ENCODE measurements at places on chromosomes 1 and 21.

- DNase-seq, result no peak
Measured at GRCh38 chr1:153976819-153977249, 640 bp downstream of the JTB start.

GRCh38 chr1:203135636-203136305, 8.2 kb downstream of the ADORA1 start:
- no peak for DNase-seq

DNA sequence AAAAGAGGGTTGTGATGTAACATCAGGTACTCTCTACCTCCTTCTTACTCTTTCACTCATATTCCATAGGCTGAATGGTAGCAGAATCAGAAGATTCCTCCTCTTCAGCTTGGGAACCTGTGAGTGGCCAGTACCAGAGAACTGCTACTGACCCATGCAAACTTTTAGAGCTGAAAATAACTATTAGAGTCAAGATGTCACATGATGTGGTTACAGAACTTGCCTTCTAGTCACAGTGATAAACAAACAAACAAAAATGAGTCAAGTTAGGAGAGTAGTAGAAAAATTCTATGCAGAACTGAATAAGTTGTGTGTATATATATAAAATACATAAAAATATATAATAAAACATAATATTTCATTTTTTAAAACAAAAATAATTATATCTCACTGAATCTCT, 47.6 kb upstream of the RGS1 start:
- no peak for DNase-seq

GRCh38 chr1:200224315-200224714, 185.5 kb downstream of the ZNF281 start:
- DNase-seq, result no peak

DNA sequence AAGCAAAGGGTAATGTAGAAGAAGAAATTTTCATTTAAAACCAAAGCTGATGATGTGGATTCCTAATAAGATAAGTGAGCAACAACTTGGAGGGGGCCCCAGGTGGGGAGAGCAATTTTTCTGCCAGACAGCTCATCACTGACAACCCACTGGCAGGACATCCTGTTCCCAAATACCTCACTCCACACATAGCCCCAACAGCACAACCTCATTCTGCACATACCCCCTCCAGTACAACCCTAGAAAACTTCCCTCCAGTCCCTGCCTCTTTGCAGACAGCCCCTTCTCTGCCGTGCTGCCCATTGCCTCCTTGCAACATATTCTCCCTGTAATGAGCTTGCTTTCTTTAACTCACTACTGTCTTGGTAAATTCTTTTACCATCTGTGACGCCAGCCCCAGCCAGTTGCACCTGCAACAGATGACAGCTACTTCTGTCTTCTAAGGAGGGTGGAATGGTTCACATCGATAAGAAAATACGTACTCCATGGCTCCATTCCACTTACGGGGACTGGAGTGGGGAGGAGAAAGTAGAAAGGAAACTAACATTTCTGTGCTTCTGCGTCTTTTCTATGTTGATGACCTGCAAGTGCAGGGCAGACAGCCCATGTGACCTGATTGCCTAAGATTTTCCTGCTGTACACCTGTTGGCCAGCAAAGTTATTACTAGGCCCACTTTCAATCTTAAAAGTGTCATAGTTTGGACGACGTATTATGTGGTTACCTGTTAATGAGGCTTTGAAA, 14.7 kb downstream of the RHEX start:
- DNase-seq, result no peak

- DNase-seq, result no peak
Measured at GRCh38 chr21:45857761-45858160, 123.8 kb upstream of the COL6A1 start.

GRCh38 chr1:112402682-112403643, 6.9 kb downstream of the CTTNBP2NL start:
- DNase-seq, result no peak

- DNase-seq, result no peak
Measured at GRCh38 chr1:12488666-12489354, 129.2 kb downstream of the DHRS3 start.

- DNase-seq, result no peak
Measured at GRCh38 chr1:52692697-52693096, 5.5 kb downstream of the COA7 start.

- DNase-seq, result no peak
Measured at GRCh38 chr1:36595921-36596320, 113.2 kb upstream of the CSF3R start.

GRCh38 chr1:154716011-154716410, 108.0 kb upstream of the ADAR start:
- DNase-seq, result no peak

DNA sequence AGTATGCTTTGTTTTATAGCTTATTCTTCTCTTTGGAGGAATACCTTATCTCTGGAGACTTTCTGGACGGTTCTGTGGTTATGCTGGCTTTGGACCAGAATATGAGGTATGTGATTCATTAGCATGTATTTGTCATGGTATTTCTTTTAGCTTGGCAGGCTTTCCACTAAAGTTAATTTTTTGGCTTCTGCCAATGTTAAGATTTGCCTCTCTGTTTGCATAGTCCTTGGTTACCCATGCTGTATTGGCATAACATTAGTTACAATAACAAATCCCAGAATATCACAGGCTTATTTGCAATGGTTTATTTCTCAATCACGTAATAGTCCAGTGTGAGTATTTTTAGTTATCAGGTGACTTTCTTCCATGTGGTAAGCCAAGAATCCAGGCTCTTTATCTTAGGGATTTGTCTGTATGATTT, 9.7 kb downstream of the ZMPSTE24 start:
- no peak for DNase-seq

DNA sequence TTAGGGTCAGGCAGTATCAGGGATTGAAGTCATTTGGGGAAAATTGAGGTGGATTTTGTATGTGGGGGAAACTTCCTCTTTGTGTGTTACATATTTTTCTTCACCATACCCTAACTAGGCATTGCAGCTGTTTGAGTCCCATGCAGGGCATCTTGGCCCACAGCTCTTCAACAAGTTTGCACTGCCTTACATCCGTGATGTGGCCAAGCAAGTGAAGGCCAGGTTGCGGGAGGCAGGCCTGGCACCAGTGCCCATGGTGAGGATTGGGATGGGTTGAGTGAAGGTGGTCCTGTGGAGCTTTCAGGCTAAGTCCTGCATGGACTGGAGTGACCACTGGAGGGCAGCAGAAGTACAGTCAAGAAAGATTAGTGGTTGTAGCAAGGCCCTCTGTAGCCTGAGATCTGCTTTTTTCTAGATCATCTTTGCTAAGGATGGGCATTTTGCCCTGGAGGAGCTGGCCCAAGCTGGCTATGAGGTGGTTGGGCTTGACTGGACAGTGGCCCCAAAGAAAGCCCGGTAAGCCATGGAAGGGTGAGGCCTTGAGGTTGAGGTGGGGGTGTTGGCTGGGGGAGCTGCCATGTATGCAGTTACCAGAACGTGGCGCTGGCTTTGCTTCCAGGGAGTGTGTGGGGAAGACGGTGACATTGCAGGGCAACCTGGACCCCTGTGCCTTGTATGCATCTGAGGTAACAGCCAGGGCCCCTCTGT, 2.4 kb downstream of the UROD start:
- DNase-seq, result no peak

- no peak for DNase-seq
Measured at GRCh38 chr1:24253571-24253970, 65.6 kb upstream of the GRHL3 start.

- no peak for DNase-seq
Measured at GRCh38 chr1:193111641-193112090, 6.5 kb upstream of the GLRX2 start.

- DNase-seq, result no peak
Measured at GRCh38 chr1:91806769-91807700, 78.9 kb downstream of the TGFBR3 start.

- DNase-seq, result no peak
Measured at GRCh38 chr1:199319341-199319740, 680.5 kb downstream of the PTPRC start.

DNA sequence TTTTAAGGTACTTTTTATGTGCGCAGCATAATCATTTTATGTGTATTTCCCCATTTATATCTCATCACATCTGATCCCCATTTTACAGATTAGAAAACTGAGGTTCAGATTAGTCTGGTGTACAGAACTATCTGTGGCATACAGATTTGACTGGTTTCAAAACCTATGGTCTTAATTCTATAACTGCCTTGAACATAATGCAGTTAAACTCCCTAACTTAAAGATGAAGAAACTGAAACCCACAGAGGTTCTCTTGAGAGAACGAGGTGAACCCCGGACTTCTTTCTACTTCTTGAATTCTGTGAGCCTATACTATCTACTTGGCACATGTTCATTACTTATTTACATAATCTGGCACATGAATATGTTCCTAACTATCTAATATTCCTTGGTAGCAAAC, 479.1 kb downstream of the AGBL4 start:
- DNase-seq, result no peak

DNA sequence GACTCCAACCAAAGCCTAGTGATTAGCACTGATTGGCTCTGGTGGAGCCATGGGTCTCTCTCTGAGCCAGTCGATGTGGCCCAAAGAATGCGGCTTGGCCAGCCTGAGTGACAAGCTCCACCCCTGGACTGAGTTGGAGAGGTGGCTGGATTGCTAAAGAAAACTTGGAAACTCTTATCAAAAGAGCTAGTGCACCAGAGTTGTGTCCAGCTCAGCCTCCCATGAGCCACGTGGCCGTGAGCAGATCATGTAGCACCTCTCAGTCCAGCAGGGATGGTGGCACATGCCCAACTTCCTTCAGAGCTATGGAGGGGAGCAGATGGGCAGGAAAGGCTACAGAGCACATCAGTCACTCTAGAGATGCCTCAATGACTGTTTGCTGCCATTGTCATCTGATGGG, 142.8 kb upstream of the VAMP3 start:
- no peak for DNase-seq

DNA sequence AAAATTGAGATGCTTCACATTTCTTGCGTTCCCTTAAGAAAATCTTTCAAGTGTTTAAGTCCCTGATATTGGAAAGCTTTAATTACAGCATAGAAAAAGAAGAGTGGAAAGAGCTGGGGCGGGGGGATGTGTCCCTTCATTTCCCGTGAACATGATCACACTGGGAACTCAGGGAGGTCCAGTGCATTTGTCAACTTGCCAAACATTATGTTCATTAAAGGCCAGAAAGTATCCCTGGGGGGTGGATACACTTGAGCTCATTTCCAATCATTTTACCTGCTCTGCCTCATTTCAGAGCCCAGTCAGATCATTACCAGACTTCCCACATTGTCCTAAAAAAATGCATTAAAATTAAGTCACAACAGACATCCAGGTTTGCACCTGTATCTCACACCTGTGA, 123.6 kb upstream of the KCNJ15 start:
- no peak for DNase-seq

- DNase-seq, result no peak
Measured at GRCh38 chr21:43268804-43269186, 100.0 kb downstream of the CRYAA start.

- no peak for DNase-seq
Measured at GRCh38 chr1:50697440-50698421, 262.3 kb downstream of the FAF1 start.

- no peak for DNase-seq
Measured at GRCh38 chr1:116538544-116538943, 32.3 kb downstream of the CD58 start.

GRCh38 chr1:3545363-3546047, 65.8 kb downstream of the MEGF6 start:
- DNase-seq, result no peak

- DNase-seq, result no peak
Measured at GRCh38 chr1:6391951-6392808, 1.4 kb downstream of the ACOT7 start.

- no peak for DNase-seq
Measured at GRCh38 chr1:147822292-147822691, 61.9 kb upstream of the GJA5 start.

DNA sequence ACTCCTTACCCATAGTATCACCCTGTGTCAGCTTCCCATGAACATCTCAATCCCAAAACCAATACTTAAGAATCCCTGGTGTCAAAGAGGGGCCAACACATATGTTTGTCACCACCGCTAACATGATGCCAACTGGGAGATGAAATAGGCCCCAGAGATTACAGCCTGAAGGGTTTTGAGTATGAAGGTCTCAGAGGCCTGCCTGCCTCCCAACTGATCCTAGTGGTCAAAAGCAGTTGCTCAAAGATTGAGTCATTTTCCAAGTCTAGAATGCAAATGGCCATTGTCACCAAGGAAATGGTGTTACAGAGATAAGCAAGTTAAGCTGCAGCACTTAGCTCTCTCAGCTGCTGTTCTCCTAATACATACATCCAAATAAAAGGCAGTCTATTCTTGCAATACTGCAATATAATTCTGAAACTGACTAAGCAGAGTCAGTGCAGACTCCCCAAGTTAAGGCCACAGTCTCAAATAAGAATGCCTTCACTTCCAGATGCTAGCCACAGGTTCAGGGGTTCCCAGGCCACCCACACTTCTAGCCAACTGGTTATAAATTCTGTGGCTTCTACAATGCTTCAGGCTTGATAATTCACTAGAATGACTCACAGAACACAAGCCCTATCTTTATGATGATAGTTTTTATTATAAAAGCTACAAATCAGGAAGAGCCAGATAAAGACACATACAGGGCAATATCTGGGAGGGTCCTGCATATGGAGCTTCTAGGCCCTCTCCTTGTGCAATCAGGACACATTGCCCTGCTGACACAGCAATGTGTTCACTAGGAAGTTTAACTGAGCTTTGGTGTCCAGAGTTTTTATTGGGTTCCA, 18.7 kb downstream of the DUSP10 start:
- no peak for DNase-seq

DNA sequence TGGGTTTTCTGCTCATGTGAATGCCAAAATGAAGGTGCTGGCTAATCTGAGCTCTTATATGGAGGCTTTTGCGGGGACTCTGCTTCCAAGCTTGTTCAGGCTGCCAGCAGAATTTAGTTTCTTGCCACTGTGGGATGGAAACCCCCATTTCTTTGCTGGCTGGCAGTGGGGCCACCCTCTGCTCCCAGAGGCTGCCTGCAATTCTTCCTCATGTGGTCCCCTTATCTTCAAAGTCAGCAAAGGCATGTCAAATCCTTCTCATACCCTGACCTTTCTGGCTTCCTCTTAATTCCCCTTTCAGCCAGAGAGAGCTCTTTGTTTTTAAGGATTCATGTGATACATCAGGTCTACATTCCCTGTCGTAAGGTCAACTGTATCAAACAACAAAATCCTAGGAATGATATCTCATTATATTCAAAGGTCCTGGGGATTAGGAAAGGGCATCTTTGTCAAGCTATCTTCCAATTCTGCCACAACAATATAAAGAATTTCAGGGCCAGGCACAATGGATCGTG, 5.2 kb upstream of the GPR161 start:
- peak; percentile 42 for DNase-seq

GRCh38 chr1:221708987-221709386, 32.9 kb downstream of the DUSP10 start:
- DNase-seq, result no peak

DNA sequence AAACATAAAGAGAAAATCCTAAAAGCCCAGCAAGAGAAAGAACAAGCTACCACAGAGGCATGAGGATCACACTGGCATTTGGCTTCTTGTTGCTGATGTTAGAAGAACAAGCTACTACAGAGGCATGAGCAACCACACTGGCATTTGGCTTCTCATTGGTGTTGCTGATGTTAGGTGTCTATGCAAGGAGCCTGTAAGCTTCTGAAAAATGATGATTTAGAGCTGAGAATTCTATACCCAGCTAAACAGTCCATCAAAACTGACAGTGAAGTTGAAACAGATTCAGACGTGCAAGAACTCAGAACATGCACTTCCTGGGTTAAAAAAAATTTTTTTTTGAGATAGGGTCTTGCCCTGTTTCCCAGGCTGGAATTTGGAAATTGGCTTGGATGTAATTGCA, 37.8 kb upstream of the ADARB1 start:
- DNase-seq, result no peak

Measured in vagina (tissue), 2 donors.